ENCODE measurements at places on chromosomes 13 and 19.
A peak's percentile ranks its signal among the peaks of the same experiment; 100 is the strongest.

DNA sequence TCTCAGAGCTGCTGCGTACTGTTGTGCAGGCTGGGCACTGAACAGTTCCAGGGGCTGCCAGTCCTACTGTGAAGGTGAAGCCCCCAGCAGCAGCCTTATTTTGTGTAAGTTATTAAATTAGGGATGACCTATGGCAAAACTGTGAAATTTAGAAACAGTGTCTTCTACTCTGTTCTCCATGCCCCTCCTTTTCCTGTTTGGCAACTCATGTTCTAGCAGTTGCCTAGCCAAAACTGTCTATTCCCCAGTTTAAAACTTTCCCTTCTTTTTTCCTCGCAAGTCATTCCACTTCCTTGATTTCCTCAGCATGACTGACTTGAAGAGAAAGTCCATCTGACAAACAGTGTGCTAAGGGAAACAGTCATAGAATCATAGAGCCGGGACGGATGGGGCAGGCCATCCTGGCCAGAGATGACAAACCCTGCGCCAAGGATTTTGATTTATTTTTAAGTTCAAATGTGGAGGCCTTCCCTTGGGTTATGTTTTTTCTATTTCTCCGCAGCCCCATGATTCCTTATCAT is 78.1 kb upstream of the OLFM4 start:
- no peak for DNase-seq

- no peak for DNase-seq
Observed at GRCh38 chr19:46951171-46951986, 68.3 kb upstream of the NPAS1 start.

DNA sequence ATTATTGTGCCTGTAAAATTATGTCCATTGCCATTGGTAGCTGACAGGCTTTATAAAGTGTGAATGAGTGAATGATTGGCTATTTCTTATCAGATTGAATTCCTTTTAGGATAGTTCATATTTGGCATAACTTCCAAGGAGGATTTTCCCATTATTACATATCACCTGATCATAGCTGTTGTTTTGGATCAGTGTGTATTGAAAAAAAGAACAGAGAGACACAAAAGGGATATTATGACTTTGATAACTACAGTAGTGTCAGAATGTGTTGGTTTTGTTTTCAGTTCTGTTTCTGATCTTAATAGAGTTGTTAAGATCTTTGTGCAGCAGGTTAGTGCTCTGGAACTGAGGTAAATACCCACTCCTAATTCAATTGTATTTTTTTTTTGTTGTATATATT is 103.8 kb downstream of the LRCH1 start:
- DNase-seq: peak; percentile 55

DNA sequence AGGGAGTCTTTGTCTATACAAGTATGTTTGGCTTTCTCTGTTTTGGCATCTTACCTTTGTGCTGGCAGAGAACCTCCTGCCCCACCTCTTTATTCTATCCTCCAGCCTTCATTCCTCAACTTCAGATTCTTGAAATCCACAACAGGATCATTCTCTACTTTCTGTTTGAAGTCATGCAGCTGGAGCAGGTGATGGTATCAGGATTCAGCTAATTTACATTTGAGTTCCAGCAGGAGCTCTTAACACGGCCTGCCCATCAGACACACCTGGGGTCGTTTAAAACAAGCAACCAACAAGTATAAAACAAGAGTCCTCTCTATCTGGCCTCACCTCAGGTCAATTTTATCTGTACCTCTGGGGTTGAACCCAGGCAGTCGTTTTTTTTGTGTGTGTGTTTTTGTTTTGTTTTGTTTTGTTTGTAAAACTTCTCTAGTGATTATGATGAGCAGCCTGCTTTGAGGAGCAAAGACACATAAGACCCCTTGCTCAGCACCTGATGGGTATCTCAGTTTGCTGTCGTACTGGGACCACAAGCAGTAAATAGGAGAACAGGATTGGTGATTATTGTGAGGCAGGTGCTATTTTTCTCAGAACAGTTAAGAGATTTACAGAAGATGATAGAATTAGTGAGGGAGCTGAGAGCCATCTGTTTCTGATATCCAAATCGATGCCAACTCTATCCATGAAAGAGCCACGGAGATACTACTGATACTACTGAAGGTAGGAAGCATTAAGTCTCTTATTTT is 78.4 kb downstream of the GPC6 start:
- no peak for DNase-seq

DNA sequence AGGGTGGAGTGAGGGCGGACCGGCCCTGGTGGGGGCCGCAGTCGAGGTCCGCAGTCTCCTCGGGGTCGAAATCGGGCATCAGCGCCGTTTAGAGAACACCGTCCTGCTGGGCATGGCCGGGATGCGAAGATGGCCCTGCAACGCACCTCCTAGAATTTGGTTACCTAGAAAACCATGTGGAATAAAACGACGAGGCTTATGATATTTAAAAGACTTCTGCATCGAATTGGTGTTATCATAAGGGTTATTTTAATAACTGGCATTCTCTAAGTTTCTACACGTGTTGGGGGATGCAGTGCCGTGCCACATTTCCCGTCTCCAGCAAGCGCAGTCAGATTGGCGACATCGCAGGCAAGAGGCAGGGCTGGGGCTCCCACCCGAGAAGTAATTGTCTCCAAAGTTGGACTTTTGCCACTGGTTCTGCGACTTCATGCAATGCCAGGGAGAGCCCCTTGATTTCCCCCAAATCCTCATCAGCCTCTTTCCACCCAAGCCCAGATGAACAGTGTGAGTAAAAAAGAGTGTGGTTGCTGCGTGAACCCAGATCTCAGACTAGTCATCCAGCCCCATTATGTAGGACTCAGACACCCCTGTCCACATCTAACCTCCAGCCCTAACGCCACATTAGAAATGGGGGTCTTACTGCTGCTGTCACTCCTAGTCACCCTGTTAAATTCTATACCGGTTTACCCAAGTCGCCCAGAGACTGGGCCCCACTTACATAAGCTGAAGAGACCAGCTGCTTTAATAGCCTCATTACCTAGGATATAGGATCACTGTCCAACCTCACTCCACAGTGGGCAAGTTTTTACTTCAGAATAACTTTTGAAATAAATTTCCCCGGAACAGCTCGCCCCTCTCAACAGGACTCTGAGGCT is 571 bp upstream of the DHRS12 start:
- no peak for DNase-seq

- peak; percentile 44 for DNase-seq
Observed at GRCh38 chr13:97506511-97506910, 72.5 kb downstream of the RAP2A start.

DNA sequence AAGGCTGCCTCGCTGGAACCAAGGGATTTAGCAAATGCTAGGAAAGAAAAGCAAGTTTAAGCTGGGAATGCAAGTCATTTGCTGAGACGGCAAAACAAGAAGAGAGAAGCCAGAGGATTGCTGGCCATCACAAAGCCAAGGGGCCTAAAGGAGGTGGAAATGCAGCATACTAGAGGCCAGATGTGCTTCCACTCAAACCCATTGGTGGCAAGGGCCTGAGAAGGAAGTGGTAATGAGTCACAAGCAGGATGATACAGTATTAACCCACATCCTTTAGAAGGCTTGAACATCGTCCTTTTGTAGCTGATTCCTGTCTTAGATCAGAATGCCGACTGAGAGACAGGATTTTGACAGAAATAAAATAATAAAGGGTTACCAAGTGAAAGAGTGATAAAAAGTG is 68.2 kb downstream of the ITGBL1 start:
- peak; percentile 48 for DNase-seq

DNA sequence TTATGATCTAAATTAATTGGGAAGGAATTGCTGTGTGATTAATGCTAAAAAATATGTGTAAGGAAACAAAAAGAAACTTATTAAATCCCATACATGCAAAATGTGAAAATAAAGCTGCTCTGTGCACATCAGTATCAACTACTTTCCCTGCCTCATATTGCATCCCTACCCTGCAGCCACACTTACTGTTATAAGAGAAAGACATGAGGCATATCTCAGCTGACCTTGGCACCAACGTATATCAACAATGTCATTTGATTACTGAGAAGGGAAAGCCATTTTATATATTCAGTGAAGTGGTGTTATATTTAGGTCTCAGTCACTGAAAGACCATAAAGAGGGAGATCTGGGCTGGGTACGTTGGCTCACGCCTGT is 585.1 kb downstream of the GPC6 start:
- no peak for DNase-seq

DNA sequence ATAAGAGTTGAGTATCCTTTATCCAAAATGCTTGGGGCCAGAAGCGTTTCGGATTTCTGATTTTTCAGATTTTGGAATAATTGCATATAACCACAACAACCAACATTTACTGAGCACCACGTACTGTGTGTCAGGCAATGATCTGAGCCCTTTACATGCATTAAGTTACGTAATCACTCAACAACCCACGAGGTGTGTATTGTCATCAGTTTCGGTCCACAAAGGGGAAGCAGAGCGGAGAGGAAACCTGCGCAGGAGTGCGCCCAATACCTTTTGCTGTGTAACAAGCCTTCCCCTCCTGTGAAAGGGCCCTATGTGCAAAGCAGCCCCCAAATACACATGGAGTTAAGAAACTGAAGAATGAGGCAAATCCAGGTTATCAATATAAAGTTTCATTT is 20.7 kb upstream of the NLRP12 start:
- no peak for DNase-seq

DNA sequence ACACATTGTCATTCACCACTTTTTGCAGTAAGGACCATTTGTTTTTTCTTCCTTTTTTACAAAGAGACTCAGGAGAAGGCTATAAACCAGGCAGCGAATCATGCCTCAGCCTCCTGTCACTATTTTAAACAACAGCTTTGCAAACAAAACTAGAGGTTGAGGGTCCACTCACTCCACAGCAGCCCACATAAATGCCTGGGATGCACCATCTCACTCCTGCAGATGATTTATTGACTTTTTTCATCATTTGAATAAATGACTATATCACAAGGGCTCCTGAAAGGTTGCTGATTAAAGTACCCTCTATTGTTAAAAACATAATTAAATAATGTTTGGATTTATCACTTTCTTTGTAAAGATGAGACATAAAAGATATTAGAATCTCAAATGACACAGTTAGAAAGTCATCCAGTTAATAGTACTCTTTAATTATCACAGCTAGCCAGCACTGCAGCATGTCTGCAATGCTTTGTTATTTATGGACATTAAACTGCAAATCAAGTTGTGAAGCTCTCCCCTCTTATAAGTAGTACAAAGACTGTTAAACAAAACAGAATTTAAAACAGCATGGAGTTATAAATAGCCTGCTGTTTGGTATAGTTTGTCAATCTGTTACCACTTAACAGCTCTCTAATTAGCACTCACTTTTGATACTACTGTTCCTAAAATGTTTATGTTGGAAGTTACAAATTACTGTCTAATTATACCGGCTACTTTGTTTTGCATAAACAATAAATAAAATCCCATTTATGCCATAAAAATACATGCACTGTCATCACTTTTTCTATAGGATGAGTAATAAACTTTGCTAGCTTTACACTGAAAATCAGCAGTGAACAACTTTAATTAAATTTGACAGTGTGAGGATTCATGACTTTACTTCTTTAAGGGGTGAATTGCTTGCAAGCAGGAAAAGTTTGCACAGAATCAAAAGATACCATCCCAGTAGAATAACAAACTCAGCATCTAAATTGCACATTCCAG is 853.2 kb downstream of the UQCRFS1 start:
- no peak for DNase-seq

- no peak for DNase-seq
Observed at GRCh38 chr13:29935309-29935981, 85.0 kb upstream of the UBL3 start.

GRCh38 chr13:94988654-94989053 is 276.3 kb upstream of the SOX21 start:
- peak; percentile 13 for DNase-seq
